ENCODE measurements at places on chromosomes 7 and 10.

GRCh38 chr10:88065383-88066049 lies 202.1 kb downstream of the PTEN start:
- no peak for DNase-seq

GRCh38 chr7:30971840-30972563 lies 8.2 kb downstream of the GHRHR start:
- no peak for DNase-seq

DNA sequence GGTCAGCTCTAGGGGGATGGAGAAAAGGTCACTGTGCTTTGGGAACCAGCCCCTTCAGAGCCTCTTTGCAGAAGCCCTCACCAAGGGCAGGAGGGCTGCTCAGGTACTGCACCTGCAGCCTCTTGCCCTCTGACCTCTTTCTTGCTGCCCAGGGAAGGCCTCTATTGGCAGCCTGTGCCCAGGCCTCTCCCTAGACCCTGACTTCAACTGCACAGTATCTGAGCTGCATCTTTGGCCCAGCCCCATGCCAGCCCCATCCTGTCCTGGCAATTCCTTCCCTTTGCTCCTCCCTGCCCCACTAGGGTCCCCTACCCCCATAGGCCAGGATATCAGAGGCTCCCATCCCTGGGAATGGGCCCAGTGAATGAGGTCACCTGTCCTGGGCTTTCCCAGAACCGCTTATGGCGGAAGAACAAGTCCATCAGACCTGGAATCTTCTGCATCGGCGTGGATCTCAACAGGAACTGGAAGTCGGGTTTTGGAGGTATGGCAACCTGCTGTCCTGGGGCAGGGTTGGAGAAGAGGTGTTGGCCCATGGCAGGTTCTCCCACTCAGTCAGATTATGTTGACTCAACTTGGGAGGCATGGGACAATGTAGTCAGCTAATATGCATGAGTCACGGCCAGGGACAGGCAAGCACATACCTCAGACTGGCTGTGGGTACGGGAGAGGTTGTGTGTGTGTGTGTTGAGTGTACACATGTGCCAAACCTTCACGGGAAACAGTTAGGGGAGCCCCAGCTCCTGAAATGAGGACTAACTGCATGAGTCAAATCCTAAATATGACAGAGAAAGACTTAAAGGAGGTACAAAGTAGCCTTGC lies 17.1 kb upstream of the CPA1 start:
- DNase-seq: no peak

DNA sequence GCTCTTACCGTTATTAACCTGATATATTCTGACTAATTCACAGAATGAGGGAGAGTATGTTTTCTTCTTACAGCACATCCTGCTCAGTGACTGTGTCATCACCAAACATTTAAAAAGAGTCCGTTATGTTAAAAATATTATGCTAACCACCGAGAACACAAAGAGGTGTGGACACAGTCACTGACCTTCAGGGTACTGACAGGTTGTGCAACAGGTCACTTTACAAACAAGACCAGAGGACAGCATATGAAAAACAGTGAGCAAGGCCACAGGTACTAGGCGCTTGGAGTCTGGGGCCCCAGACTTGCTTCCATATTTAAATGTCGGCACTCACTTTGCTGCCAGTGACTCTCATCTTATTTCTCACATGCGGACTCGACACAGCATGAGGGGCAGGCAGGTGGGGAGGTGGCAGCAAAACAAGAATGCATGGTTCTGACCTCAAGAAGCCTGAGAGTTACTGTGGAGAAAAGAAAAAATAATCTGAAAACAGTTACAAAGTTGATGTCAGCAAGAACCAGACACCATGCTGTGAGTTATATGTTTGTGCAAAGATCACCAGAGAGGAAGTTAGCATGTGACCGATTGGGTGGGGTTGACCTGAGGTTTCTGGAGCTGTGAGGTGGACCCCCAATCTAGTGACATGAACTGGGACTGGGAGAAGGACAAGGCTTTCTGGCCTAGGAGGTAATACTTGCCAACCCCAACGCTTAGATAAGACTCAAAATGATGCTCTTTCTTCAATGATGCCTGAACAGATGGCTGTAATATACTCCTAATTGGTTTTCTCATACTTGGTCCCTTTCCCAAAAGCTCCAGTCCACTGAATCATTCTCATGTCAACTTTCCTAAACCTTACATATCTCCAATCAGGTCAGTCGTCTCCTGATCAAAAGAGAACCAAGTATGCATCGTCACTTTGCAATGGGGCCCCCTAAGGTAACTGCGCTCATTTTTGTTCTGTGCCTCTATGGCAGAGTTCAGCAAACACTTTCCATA lies 102.4 kb downstream of the HIPK2 start:
- no peak for DNase-seq

All from NCI-H510A (cell line).